ENCODE measurements at places on chromosomes 3 and 15.

GRCh38 chr3:188351648-188352047, 197.7 kb downstream of the LPP start:
- no peak for DNase-seq

GRCh38 chr15:68488290-68488689, 56.3 kb upstream of the ITGA11 start:
- no peak for DNase-seq

DNA sequence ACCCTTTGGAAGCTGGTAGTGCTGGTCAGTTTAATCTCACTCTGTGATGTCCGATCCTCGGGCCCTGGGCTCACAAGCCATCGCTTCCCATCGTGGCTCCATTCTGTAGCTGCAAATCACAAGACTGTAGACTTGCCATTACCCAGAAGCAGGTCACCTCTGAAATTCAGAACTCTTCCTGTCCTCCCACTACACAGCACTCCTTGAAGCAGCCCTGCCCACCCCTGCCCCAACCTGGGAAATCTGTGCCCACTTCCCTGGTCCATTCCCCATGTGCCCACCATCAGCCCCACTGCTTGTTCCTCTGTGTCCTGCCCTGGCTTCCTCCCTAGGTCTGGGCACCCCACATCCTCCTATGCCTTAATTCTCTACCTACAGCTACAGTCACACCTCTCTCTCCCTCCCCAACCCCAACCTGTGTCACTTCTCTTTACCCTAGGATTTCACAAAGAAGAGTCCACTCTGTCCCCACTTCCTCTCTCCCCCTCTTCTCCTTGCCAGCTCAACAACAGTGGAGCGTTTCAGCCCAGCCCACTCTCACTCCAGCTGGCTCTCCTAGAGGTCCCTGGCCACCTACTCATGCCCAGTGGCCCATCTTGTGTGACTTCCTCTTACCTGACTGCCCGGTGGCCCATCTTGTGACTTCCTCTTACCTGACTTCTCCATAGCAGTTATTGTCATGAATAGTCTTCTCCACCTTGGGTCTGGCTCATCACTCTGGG, 8.3 kb downstream of the ZNF710 start:
- DNase-seq = no peak

DNA sequence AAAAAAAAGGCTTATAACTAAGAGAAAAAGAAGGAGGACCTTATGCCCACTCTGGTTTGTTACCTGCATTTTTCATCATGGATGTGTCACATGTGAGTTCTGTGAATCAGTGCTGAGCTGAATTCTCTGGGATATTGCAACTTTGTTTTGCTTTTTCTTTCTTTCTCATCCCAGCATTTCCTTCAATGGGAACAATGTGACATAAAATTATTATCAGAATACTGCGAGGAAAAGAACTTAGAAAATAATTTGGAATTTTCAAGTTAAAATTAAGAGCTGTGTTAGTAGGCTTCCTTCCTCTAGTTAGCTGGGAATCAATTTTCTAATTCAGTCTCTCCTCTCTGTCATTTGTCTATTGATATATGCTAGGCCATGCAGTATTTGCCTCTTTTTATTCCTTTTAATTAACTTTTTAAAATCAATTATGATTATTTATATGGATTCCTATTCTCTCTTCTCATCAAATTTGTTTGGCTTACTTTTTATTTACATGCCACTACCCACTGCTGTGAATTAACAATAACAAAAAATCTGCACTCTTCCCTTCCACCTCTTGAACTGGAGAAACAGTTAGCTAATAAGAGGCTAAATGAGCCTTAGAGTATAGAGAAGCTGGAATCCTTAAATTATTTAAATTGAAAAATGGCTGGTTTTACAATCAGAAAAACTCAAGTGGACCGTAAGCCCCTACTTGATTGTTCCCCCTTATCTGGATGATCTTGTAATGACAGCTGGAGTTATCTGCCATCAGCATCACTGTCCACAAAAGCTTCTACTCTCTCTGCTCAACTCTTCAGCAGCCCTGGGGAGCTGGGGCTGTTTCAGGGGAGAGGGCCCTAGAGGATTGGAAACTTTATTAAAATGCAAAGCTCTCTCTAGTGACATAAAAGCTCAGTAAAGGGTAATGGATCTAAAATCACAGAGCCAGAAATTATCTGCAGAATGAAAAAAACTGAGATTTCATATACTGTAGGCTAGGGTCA, 95.3 kb upstream of the SOX2 start:
- no peak for DNase-seq

- no peak for DNase-seq
Measured at GRCh38 chr3:15286022-15286421, 46.4 kb downstream of the SH3BP5 start.

- DNase-seq = no peak
Measured at GRCh38 chr15:100284701-100285100, 57.1 kb downstream of the ADAMTS17 start.

- DNase-seq = no peak
Measured at GRCh38 chr3:109152320-109152719, 15.8 kb downstream of the C3orf85 start.

Measured in activated CD8-positive, alpha-beta memory T cell treated with anti-CD3 and anti-CD28 coated beads for 4 hours (primary cell).